ENCODE measurements at places on chromosomes 1 and 21. TPM values are rescaled to one million over a fixed set of nuclear protein-coding genes. Genes with fewer than 3 reads are reported as not detected.

SPATA46 gene
- total RNA-seq, result not detected

PBX1 gene
- total RNA-seq, result 61.2 TPM

TBX15 gene
- 3.8 TPM for total RNA-seq

FCGR3A gene
- 2.2 TPM for total RNA-seq

CHIA gene
- 0.28 TPM for total RNA-seq
